NCI-H774 (cell line): ENCODE measurements at places on chromosomes 5 and 9.

DNA sequence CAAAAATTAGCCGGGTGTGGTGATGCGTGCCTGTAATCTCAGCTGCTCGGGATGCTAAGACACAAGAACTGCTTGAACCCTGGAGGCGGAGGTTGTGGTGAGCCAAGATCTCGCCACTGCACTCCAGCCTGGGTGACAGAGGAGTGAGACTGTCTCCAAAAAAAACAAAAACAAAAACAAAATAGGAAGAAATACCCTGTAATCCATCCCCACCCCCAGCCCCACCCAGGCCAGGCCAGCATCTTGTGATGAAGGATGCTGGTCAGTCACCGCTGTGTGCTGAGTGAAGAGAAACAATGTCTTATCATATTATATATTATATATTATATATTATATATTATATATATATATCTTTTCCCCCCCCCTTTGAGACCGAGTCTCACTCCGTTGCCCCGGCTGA is 15.4 kb upstream of the CCIN start:
- DNase-seq, result no peak

DNA sequence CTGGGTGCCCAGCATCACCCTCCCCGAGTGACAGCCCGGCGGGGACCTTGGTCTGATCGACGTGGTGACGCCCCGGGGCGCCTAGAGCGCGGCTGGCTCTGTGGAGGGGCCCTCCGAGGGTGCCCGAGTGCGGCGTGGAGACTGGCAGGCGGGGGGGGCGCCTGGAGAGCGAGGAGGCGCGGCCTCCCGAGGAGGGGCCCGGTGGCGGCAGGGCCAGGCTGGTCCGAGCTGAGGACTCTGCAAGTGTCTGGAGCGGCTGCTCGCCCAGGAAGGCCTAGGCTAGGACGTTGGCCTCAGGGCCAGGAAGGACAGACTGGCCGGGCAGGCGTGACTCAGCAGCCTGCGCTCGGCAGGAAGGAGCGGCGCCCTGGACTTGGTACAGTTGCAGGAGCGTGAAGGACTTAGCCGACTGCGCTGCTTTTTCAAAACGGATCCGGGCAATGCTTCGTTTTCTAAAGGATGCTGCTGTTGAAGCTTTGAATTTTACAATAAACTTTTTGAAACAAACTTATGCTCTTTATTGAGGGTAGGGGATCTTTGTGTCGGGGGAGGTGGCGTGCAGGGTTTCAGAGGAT is 1.3 kb downstream of the GADD45G start:
- DNase-seq, result no peak

- DNase-seq, result no peak
These were observed 86.4 kb downstream of the ADRB2 start for GRCh38 chr5:148912714-148913398.

DNA sequence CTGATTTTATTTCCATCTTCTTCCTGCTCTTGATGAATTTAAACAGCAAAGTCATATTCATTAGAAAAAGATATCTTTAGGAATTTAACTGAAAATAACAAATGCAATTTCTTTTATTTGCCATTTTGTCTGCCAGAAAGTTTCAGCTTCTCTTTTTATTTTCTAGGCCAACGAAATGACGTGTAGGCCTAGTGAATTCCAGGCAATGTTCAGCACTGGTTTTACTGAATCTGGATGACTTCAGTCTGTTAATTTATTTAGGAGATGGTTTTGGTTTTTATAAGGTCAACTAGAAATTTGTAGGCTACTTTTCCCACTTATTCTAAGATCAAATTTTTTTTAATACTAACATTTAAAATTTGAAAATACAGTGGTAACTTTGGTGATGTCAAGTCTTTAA is 129.1 kb upstream of the VCAN start:
- no peak for DNase-seq

DNA sequence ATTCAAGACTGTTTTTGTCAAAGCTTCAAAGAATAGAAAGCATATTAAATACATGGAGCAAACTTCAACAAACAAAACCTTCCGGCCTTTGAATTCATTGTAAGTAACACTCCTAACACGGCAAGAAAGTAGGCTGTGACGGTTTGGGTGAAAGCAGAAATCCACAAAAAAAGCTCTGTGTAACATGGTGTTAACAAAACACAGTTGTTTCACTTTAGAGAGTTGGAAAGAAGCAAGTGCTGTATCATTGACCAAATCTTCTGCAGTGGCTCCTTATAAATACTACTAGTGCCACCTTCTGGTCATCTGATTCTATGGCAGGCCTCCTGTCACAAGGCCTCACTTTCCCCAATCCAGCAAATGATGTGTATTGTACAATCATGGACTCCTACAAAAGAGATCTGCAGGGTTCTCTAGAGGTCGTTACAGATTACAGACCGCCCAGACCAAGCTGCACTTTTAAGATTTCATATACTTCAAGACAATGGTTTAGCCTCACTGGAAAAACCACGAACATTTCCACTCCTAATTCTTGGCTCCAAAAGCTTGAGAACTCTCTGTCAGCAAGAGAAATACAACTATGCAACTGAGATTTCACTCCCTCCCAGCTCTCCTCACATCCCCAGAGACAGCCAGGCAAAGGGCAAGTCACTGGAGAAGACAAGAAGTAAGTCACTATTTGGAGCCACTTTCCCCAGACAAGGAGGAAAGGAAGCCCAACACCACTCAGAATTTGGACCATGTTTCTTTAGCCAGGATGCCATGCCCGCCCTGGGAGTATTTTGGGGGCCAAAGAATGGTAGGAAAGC is 196.2 kb downstream of the DTWD2 start:
- peak; percentile 41 for DNase-seq

- DNase-seq, result no peak
These were observed 126.1 kb downstream of the CACNA1B start for GRCh38 chr9:138003485-138004190.

GRCh38 chr9:116599342-116599884 is 87.7 kb upstream of the TRIM32 start:
- no peak for DNase-seq

DNA sequence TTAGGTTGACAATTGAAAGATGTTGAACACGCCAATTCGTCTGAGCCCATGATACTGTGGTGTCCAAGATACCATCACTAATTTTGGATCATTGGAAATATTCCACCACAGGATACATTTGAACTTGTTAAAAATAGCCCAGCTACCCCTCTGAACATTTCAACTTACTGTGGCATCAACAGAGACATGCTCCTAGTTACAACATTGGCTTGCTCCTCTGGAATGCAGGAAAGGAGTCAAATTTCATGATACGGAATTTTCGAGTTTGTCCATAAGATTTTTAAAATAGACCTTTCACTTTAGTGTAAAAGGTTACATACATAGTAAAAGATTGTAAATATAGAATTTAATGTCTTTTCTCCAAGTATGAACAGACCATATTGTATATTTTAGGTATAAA is 12.8 kb downstream of the SEMA5A start:
- no peak for DNase-seq

DNA sequence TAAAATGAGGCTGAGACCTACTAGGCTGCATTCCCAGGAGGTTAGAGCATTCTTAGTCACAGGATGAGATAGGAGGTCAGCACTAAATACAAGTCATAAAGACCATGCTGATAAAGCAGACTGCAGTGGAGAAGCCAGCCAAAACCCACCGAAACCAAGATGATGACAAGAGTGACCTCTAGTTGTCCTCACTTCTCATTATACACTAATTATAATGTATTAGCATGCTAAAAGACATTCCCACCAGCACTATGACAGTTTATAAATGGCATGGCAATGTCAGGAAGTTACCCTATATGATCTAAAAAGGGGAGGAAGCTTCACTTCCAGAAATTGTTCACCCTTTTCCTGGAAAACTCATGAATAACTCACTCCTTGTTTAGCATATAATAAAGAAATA is 88.6 kb downstream of the PLPPR1 start:
- DNase-seq, result no peak

DNA sequence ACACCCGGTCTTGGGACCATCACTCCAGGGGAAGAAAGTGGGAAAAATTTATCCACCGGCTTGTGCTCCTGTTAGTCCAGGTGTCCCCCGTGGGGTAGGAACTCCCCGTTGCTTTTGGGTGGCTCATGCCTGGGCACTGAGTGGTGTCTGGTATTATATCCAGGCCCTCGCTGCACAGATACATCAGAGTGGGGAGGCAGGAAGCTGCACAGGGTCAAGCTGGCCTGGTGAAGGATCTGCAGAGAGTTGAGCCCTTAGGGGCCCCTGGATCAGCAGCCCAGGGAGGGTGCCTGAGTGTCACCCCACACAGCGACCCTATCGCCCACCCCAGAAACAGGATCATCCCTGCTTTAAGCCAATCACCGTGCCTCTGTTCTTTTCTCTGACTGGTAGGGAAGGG is 24.4 kb upstream of the COL5A1 start:
- DNase-seq, result no peak

DNA sequence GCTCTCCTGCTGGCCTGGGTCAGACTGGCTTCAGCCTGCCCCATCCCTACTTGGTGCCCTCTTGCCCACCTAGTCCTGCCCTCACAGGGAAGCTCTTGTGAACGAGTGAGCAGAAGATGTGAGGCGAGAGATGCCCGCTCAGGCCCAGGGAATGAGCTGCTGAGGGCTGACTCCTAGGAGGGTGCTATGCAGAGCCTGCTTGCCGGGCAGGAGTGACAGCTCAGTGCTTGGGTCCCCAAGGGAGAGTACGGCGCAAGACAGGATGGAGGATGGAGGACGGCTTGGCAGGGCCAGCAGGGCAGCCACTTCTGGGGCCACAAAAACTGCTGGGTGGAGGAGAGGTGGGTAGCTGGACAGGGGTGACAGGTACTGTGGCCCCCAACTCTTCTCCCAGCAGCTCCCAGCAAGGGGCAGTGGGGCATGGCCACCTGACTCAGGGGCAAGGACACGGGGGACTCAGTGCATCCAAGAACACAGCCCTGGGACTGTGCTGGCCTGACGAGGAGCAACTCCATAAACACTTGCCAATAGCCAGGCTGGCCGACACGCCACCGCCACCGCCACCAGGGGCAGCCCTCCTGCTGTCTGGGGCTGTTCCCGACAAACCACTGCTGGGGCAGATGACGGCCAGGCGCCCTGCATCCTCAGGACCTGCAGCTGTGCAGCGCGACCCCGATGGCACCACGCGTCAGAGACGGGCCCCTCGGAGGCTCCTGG is 55.6 kb upstream of the UBAC1 start:
- no peak for DNase-seq

GRCh38 chr5:82298668-82299067 is 20.5 kb upstream of the RPS23 start:
- DNase-seq, result no peak

DNA sequence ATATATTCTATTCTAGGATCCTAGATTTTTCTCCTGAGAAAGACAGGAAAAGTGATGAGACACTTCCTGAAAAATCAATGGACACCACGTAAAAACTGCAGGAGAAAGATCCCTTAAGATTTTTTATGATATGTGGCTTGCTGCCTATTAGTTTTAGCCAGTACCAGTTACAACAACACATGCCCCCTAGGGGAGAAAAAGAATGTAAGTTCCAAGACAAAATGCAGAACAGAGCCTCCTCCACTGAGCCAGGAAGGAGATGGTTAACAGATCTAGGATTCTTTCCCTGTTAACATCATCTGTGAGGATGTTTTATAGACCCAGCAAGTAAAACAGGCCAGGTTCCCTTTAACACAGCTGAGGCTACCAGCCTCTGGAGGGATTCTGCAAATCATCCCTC is 574.7 kb downstream of the TLE4 start:
- DNase-seq, result no peak

DNA sequence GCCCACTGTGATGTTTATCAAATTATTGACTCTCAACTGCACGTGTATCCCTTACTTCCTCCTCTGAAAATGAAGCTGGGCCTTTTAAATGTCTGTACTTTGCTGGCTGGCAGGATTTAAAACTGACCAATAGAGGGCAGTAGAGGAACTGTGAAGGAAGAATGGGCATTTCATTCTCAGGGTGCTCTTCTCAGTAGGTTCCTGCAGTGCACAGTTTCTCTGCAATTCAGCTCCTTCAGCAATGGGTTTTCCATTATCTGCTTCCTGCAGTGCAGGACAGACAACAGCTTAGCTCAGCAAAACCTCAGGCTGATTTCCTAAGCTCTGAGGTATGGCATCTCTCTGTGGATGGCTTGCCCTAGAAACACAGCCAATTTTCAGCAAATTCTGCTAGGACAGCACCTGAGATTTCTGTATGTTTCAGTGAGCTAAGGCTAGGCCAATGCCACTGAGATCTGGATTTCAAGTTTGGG is 298.4 kb upstream of the PRDM9 start:
- DNase-seq, result peak; percentile 78

DNA sequence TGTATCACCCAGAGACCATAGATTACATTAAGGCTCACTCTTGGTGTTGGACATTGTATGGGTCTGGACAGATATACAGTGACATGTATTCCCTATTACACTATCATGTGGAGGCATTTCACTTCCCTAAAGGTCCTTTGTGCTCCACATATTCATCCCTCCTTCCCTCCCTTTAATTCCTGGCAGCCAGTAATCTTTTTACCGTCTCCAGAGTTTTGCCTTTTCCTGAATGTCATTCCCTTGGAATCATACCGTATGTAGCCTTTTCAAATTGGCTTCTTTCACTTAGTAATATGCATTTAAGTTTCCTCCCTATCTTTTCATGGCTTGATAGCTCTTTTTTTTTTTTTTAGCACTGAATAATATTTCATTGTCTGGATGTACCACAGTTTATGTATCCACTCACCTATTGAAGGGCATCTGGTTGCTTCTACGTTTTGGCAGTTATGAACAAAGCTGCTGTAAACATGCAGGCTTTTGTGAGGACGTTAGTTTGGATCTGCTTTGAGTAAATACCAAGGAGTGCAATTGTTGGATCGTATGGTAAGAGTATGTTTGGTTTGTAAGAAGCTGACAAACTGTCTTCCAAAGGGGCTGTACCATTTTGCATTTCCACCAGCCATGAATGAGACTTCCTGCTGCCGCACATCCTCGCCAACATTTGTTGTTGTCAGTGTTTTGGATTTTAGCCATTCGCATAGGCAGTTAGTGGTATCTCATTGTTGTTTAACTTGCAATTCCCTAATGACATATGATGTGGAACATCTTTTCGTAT is 122.1 kb upstream of the SMIM23 start:
- no peak for DNase-seq

DNA sequence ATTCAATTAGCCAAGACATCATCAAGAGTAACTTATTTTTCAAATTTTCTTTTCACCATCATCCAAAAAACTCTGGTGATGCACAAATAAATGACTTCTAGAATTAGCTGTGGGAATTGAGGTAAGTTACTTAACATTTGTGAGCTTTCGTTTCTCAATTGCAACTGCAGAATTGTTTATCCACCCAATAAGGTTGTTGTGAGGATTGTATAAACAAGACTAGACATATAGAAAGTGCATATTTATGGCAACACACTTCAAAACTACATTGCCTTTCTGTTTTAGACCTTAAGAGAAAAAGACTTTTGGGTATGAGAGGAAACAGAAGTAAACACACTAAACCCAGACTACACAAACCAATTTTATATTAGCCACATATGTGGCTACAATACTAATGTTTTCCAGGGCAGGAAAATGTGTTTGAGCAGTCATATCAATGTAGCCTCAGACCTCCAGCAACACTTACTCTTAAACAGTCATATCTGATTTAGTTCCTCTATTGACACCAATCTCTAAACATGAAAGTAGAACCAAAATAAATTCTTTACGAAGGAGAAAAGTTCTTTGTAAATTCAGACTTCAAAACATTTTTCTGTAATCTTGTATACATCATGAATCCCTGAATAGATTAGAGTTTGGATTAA is 488.0 kb upstream of the CYLC2 start:
- no peak for DNase-seq

GRCh38 chr9:4812858-4813257 is 20.1 kb downstream of the RCL1 start:
- no peak for DNase-seq
